Fibroblast of skin of back (primary cell): ENCODE measurements at places on chromosomes 7 and 10.
A peak's percentile ranks its signal among the peaks of the same experiment; 100 is the strongest.

DNA sequence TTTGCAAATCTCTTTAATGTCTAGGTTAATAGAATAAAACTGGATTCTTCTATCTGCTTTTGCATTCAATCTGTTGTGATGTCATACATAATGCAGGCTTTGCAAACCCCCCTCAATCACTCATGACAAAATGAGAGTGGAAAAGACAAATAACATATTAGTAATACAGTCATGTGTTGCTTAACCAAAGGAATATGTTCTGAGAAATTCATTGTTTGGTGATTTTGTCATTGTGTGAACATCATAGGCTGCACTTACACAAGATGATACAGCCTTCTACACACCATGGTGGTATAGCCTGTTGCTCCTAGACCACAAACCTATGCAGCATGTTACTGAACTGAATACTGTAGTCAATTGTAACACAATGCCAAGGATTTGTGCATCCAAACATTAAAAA, 87.3 kb upstream of the SEC61G start:
- DNase-seq: peak; percentile 8

GRCh38 chr7:74324531-74325209, 35.5 kb downstream of the CLIP2 start:
- no peak for DNase-seq

GRCh38 chr7:84701524-84702306, 485.1 kb downstream of the SEMA3D start:
- peak; percentile 91 for DNase-seq

GRCh38 chr7:37097276-37097675, 351.4 kb downstream of the ELMO1 start:
- DNase-seq: no peak

DNA sequence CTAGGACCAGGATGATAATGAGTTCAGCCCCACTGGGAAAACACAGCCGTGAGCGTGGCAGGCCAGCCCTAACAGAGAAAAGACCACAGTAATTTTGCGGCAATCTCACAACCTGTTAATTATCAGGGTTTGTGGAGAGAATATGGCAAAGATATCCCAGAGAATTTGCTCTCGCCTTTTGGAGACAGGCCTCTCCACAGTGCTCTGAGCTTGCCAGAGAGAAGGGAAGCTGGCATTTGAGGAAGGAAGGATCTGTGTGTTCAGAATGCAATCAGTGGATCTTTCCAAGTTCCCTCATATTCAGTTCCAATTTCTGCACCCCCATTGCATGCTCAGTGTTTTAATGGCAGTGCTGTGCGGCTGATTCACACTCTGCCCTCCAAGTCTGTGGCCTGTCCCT, 60.2 kb downstream of the PLPP4 start:
- no peak for DNase-seq

DNA sequence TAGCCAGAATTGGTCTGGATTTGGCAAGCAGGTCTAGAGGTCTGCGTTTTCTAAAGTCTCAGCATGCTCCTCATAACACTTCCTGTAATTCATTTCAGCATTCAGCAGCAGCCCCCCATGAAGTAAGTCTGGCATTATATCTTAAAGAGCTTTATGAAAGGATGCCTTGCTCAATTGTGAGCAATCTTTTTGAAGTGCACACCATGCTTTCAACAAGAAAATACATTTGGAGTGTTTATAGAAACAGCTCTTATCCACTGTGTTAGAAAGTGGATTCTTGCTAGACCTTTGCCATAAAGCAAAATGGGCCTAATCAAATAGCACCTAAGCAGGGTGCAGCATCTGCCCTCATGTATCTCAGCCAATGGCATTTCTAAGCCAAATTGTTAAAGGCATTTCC, 378.0 kb upstream of the AKR1E2 start:
- DNase-seq: no peak

- peak; percentile 42 for DNase-seq
Observed at GRCh38 chr10:33722067-33722466, 387.6 kb upstream of the NRP1 start.

GRCh38 chr10:16612115-16612980, 90.7 kb upstream of the C1QL3 start:
- peak; percentile 52 for DNase-seq

- DNase-seq: no peak
Observed at GRCh38 chr10:122521011-122521410, 39.5 kb upstream of the DMBT1 start.

- no peak for DNase-seq
Observed at GRCh38 chr7:35032166-35032565, 5.1 kb downstream of the DPY19L1 start.

DNA sequence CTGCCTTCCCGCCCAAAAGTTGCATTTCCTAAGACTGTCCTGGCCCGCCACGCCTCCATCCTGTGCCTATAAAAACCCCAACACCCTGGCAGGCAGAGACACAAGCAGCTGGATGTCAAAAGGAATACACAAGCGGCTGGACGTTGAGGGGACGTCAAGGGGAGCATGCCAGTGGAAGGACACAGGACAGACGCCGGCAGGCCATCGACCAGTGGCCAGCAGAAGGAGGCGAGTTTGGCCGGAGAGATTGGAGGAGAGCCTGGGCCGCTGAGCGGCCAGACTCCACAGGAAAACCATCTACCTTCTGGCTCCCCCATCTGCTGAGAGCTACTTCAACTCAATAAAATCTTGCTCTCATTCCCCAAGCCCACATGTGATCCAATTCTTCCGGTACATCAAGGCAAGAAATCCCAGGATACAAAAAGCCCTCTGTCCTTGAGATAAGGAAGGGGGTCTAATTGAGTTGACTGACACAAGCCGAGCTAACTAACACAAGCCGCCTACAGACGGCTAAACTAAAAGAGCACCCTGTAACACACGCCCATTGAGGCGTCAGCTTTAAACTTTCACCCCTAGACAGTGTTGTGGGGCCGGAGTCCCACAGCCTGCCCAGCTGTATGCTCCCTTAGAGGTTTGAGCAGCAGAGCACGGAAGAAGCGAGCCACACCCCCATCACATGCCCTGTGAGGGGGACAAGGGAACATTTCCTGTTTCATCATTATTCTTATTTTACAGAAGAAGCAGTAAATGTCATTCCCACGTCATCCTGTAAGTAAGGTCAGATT, 150.3 kb upstream of the PHYHIPL start:
- DNase-seq: no peak

DNA sequence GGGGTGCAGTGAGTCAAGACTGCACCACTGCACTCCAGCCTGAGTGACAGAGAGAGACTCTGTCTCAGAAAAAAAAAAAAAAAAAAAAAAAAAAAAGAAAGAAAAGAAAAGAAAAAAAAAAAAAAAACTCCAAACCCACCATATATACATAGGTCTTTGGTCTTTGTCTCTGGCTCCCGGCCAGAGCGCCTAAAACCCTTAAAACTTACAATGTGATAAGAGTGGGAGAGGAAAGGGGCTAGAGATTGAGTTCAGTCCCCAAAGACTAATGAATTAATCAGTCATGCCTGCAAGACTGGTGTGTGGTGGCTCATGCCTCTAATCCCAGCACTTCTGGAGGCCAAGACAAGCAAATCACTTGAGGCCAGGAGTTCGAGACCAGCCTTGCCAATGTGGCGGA, 6.8 kb upstream of the NFE2L3 start:
- DNase-seq: no peak

GRCh38 chr10:121559326-121560026, 38.8 kb downstream of the FGFR2 start:
- no peak for DNase-seq
